ENCODE measurements at places on chromosomes 5 and 9.

- peak; percentile 27 for DNase-seq
Observed at GRCh38 chr5:157740229-157740610, 3.3 kb upstream of the LSM11 start.

DNA sequence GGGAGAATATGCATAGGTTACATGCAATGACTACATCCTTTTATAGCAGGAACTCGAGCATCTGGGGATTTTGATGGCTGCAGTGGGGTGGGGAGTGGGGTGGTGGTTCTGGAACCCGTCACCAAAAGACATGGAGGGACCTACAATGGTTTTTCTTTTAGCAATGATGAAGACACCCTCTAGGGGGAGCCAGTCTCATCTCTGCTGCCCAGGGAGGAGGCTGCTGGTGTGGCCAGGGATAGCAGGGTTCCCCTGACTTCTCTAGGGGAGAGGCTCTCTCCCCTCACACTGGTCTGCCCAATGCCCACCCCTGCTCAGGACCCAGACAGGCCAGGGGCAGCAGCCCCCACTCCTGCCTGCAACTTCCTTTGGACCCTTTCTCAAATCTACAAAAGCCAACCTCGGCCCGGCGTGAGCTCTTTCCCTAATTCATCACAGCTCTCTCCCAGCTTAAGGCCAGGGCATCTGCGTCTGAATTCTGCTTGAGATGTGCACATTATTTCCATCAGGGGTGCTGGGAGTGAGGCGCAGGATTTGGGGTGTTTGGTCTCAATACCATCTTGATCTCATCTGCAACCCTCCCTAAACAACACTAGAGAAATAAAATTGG, 73.6 kb upstream of the RETREG1 start:
- peak; percentile 56 for DNase-seq

- DNase-seq = no peak
Observed at GRCh38 chr5:180113660-180114303, 42.2 kb upstream of the RNF130 start.

GRCh38 chr9:132935026-132935425, 9.4 kb downstream of the TSC1 start:
- DNase-seq = no peak

- no peak for DNase-seq
Observed at GRCh38 chr5:157047898-157048297, 11.0 kb downstream of the HAVCR1 start.

- no peak for DNase-seq
Observed at GRCh38 chr5:160448886-160449285, 27.2 kb downstream of the PTTG1 start.
